ENCODE measurements at places on chromosomes 7 and 10.

DNA sequence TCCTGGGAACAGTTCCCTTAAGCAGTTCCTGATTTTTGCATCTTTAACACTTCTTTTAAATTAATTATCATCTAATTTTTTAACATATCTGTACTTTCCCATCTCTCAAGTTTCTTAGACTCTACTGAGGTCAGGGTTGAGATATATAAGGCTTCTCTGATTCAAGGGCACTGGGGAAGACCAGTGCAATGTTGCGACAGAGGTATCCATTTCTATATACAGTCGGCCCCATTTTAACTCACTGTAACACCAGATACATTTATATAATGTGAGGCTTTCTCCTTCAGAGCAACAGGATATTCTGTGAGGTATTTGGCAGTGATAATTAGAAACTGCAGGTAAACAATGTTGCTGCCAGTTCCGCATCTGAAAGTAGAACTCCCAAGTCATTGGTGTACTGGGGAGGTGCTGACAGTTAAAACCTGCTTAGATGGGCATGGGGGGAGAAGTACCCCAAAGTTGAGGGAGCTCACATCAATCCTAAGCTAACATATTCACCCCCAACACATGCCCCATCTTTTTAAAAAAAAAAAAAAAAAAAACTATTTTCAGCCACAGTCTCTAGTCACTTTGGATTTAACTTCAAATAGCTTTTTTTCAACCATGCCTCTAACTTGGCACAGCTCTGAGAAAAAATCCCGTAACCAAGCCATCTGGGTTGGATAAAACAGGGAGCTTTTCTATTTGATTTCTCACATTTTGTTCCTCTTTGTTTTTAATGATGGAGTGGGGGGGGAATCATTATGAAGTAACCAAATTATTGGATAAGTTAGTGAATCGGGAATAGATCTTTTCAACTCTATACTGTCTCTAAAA, 62.9 kb downstream of the REEP3 start:
- no peak for DNase-seq

- DNase-seq = no peak
These were observed 38.6 kb upstream of the MKLN1 start for GRCh38 chr7:131289051-131289450.

DNA sequence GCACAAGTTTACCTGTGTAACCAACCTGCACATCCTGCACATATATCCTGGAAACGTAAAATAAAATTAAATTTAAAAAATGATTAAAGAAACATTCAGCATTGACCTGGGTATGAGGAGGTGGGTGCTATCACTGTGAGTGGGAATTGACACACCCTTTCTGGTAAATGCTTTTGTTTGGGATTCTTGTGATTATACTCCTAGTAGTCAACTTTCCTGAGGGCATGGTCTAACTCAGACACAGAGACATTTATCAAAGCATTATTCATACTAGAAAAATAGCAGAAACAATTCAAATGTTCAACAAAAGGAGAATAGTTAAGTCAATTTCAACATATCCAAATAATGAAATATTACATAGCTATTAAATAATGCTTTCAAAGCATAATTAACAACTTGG, 44.2 kb downstream of the CNNM2 start:
- no peak for DNase-seq

DNA sequence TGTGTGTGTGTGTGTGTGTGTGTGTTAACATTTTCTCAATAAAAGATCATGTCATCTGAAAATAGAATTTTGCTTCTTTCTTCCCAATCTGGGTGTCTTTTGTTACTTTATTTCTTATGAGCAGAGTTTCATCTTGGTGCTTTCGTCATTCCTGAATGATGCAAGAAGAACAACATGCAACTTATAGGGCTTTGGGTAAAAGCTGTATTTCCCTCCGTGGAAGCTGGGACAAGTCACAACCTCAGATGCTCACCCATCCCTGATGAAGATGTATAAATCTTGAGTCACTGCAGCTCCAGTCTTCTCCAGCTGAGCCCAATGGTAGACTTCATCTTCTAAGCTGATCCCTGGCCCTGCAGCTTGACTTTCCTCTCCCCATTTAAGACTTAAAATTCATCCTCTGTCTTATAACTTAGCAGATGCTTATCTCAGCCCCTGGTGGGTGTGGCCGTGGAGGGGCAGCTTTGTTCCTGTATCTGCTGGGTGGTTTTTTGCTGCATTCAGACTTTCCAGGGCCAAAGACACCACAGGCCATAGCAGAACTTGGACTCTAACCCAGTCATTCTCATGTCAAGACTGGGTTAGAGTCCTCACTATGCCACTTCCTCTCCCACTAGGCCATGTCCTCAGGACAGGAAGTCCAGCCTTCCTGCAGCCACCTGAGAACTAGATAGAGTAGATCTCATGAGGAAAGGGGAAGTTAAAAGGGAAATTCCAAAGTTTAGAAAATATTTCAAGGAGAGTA, 356.4 kb downstream of the TNS3 start:
- DNase-seq = no peak

DNA sequence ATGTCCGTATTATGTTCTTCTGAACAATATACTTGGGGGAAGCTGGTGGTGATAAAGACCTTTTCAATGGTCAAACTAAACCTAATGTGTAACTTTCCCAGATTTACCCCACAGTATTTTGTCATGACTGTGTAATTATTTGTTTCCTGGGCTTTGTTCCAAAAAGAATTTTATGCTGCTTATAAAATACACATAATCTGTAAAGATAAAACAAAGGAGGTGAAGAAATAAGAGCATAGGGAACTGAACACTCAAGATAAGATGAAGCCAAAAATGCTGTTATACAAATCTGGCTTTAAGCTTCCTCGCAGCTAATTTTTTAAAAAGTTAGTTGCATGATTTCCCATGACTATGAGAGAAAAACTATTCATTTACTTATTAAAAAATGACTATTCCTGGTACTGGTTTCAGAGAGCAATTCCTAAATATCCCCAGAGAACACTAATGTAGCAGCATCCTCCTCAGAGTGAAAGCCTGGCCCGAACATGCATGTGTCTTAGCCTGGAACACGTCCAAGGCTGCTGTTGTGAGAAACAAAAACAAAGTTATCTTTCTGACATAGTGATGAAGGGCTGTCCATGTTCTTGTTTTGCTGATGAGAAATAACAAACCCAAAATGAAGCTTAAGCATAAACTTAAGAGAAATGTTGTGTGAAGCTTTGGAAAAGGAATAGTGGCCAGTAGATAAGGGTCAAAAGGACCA, 33.9 kb downstream of the MALSU1 start:
- peak; percentile 48 for DNase-seq

- DNase-seq = no peak
These were observed 247.6 kb downstream of the AUTS2 start for GRCh38 chr7:69845721-69846495.

DNA sequence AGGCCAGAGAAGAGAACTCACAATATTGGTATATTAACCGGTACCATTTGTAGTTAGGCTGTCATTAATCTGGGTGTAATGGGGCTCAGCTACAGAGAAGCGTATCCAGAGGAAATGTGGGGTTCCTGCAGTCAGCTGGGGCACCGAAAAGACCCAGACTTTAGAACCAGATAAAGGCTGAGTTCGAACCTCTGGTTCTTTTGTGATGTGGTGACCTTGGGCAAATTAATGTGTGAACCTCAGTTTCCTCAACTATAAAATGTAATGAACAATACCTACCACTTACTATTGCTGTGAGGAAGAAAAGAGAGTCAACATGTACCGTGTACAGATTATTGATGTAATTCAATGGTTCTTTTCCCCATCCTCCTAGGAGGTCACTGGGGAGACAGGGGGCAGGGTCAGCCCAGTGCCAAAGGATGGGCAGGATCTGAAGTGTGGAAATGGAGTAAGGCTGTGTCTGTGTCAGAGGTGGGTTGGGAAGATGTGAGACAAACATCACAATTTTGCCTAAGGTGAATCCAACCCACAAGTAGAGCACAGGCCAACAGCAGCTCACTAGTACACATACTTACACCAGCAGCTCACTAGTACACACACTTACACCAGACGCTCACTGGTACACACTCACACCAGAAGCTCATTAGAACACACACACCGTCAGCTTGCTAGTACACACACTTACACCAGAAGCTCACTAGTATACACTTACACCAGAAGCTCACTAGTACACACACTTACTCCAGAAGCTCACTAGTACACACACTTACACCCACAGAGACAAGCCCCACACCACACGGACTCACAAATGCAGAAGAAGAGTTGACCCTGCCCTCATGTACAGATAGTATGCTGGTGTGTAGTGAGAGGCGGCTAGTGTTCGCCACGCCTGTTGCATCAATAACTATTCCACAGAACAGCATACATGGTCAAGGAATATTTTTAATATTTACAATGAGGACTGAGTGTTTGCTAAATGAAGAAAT, 28.0 kb downstream of the PRSS2 start:
- no peak for DNase-seq

GRCh38 chr7:112665709-112666108, 124.5 kb downstream of the TMEM168 start:
- no peak for DNase-seq

GRCh38 chr10:117926491-117926890, 120.2 kb downstream of the RAB11FIP2 start:
- DNase-seq = no peak

GRCh38 chr7:159013825-159014289, 130.8 kb downstream of the VIPR2 start:
- peak; percentile 35 for DNase-seq

DNA sequence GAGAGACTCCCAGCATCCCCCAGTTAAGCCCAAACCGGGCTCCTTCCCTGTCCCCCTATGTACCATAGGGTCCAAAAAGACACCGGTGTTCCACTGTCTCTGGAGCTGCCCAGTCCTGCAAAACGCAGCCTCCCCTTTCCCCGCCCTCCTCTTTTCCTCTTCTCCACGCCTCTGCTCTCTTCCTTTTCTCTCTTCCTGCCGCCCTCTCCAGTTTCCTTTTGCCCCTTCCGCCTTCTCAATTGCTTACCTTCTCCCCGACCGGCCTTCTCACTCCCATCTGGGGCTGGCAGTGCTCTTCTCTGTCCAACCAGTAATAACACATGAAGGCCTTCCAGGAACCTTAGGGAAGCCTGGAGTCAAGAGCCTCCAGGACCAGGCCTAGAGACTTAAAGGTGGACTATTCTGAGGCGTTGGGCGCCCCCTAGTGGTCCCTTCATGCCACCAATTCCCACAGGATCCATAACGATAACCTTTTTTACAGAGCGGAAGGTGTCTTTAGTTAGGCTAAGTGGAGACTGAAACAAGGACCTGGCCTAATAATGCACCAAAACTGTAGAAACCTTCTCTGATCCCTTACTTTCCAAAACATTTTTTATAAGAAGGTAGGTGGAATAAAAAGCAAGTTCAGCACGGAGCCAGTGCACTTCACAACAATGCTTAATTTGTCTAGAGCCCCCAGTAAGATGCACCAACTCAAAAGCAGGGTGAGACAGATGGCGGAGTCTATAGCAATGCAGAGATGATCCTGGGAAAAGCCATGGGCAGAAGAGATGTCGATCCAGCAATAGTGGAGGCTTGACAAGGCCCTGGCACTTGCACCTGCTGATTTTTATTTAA, 27.2 kb upstream of the MSRB2 start:
- DNase-seq = peak; percentile 67

DNA sequence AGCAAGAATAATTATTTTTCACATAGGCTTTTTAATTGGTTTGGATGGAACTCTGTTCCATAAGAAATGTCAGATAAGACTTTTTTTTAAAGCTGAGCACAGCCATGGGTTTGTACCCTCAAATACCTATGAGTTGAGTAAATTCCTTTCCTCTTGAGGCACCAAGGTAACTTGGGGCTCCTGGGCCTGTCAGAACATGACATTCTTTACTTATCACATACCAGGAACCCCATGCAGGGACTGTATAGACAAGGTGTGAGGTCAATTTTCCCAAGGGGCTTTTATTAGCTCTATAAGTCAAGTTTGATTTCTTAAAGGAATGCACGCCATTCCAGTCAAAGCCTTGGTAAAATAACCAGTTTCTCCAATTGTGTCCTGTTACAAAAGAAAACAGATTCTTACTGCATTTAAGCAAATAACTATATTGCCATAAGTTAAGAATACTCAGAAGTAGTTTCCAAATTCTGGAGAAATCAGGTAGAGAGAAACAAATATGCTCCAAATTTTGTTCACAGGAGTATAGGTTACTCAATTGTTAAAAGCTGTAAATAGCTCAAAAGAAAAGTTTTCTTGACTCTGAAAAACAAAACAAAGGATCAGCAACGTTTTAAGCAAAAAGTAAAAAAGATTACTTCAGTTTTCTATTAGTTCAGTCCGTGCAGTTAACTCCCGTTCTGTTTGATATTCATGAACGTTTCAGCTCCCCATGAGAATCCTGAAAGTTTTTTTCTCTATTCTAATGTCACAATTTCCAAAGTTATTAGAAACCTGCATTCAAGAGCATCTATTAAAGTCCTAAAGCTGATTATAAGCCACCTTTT, 167.5 kb upstream of the NAMPT start:
- no peak for DNase-seq

GRCh38 chr10:130254243-130254642, 118.1 kb downstream of the GLRX3 start:
- no peak for DNase-seq

DNA sequence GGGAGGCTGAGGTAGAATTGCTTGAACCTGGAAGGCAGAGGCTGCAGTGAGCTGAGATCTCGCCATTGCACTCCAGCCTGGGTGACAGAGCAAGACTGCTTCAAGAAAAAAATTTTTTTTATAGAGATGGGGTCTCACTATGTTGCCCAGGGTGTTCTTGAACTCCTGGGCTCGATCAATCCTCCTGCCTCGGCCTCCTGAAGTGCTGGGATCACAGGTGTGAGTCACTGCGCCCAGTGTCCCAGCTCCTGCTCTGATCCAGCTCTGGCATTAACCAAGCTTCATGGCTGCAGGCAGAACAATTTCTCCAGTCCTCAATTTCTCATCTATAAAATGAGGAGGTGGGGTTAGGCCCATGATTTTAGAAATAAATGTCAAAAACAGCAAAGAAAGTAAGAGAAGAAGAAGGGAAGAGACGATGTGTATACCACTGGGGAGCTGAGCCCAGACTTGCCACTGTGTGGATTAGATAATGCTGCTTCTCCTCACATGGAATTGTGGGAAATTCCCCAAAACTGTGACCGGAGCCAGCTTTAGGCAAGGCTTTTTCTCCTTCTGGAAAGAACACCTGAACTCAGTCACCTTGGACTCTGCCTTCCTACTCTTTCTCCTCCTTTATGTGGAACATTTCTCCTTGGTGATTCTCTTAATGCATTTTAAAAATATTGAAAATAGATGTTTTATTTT, 25.5 kb downstream of the IL15RA start:
- no peak for DNase-seq

DNA sequence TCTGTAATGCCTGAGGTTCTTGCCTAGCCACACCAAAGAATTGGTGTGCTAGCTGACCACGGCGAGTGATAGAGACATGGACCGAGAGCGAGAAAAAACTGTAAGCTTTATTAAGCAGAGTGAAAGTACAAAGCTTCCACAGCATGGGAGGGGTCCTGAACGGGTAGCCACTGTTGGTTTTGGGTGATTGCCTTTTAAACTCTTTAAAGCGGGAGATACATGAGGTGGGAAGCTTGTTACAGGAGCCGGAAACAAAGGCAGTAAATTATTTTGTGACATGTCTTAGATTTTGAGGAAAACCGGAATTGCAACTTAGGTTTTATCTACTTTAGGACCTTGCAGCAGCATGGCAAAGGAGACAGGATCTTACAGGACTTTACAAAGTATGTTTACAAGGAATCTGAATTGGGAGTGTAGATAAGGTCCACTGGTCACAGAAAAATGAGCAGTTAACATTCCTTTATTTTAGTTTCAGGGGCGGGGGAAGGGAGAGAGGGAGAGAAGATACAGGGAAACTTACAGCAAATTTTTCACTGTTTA, 252.7 kb upstream of the MBL2 start:
- DNase-seq = peak; percentile 29
